Fibroblast of lung (primary cell): ENCODE measurements at places on chromosomes 16 and 17.

DNA sequence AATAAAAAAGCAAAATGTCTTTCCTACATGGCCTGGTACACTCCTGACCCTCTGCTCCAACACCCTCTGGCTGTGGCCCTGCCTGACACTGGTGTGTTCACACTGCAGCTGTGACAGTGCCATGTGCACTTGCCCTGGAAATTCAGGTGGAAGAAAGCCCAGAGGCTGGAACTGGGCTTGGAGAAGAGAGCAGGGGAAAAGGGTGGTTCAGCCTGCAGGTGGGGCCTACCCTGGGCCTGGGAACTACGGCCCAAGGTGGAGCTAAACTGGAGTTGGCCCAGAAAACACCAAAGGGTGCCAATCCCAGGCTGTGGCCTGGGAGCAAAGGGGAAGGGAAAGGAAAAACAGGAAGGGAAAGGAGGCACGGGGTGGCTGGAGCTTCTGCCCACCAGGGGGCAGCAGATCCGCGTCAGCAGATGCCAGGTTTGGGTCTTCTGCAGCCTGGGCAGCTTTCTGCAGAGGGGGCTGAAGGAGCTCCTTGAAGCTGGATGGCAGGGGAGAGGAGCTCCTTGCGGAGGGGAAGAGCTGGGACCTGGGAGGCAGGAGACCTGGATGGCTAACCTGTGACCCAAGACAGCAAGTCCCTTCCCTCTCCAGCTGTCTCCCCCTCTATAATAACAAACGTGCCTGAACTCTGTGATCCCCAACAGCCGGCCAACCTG lies 15.4 kb upstream of the CTCF start:
- no peaks in the 10 kb centered on the region for H3K27me3 ChIP-seq
- no peak overlapping the region for H3K27ac ChIP-seq
- H3K36me3 ChIP-seq = peaks cover 35% of the 10 kb centered on the region
- H3K4me1 ChIP-seq = peaks cover 6% of the 10 kb centered on the region
- H3K4me3 ChIP-seq = no peak overlapping the region

- H3K27me3 ChIP-seq = no peaks in the 10 kb centered on the region
- H3K27ac ChIP-seq = no peak overlapping the region
- H3K36me3 ChIP-seq = peaks cover 7% of the 10 kb centered on the region
Observed at GRCh38 chr16:1559446-1559975, 26.0 kb downstream of the TMEM204 start.

- DNase-seq = peak; percentile 66
- H3K4me1 ChIP-seq = peaks cover 16% of the 10 kb centered on the region
- no peak overlapping the region for H3K4me3 ChIP-seq
- H3K36me3 ChIP-seq = peaks cover 1% of the 10 kb centered on the region
- H3K27me3 ChIP-seq = no peaks in the 10 kb centered on the region
Observed at GRCh38 chr17:32191306-32191705, 49.0 kb downstream of the RHOT1 start.

DNA sequence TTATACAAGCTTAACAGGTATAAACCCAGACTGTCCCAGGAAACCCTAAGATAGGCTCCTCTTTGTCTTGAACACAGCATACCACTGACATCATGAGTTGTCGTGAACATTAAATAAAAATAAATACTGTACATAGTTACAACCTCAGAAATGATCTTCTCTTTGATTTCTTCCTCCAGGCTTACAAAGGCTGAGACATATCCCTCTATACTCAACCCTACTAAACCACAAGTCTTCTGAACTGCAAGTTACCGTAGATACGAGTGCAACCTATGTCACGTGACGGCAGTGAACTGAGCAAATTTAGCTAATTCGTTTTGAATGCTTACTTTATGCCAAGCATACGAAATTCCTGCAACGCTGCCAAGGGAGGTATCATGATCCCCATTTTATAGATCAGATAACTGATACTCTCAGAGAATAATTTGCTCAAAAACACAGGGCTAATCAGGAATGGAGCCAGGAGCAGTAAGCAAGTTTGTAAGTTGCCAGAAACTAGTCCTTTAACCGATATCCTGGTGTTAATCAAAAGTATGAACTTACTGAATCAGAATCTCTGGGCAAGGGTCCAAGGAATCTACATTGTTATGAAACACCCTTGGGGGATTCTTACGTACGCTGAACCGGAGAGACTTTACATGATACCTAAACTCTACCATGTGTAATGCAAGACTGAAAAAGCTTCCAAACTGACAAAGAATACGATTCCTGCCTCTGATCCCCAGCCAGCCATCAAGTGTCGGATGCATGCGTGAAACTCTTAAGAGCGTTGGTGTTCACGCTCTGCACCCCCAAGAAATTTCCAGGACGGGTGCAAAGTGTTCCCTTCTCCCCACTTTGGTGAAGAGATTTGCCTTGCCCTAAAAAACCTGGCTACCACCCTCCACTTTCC lies 106.2 kb downstream of the XYLT1 start:
- H3K4me3 ChIP-seq = no peak overlapping the region
- H3K36me3 ChIP-seq = no peaks in the 10 kb centered on the region
- peaks cover 8% of the 10 kb centered on the region for H3K4me1 ChIP-seq
- no peaks in the 10 kb centered on the region for H3K27me3 ChIP-seq
- peak overlapping the region; percentile 36 for H3K27ac ChIP-seq

- no peaks in the 10 kb centered on the region for H3K27me3 ChIP-seq
- H3K4me1 ChIP-seq = no peaks in the 10 kb centered on the region
- H3K27ac ChIP-seq = no peak overlapping the region
- H3K36me3 ChIP-seq = no peaks in the 10 kb centered on the region
Observed at GRCh38 chr17:36705283-36705795, 104.0 kb downstream of the MRM1 start.

GRCh38 chr16:24999856-25000461 lies 15.2 kb downstream of the ARHGAP17 start:
- no peak overlapping the region for H3K4me3 ChIP-seq
- no peaks in the 10 kb centered on the region for H3K27me3 ChIP-seq
- DNase-seq = peak; percentile 64
- no peaks in the 10 kb centered on the region for H3K36me3 ChIP-seq

- H3K4me3 ChIP-seq = no peak overlapping the region
- DNase-seq = peak; percentile 67
- H3K36me3 ChIP-seq = no peaks in the 10 kb centered on the region
- no peaks in the 10 kb centered on the region for H3K4me1 ChIP-seq
- H3K27me3 ChIP-seq = no peaks in the 10 kb centered on the region
Observed at GRCh38 chr16:83336603-83337002, 471.2 kb upstream of the HSBP1 start.

GRCh38 chr16:75062976-75063346 lies 53.6 kb downstream of the LDHD start:
- H3K27me3 ChIP-seq = no peaks in the 10 kb centered on the region
- H3K4me1 ChIP-seq = peaks cover 4% of the 10 kb centered on the region
- no peak for DNase-seq
- no peak overlapping the region for H3K4me3 ChIP-seq

- H3K4me3 ChIP-seq = no peak overlapping the region
- peaks cover 14% of the 10 kb centered on the region for H3K4me1 ChIP-seq
- H3K27me3 ChIP-seq = no peaks in the 10 kb centered on the region
Observed at GRCh38 chr17:17063546-17064122, 21.4 kb downstream of the MPRIP start.

- no peak overlapping the region for H3K4me3 ChIP-seq
- no peaks in the 10 kb centered on the region for H3K27me3 ChIP-seq
- no peaks in the 10 kb centered on the region for H3K4me1 ChIP-seq
- H3K36me3 ChIP-seq = no peaks in the 10 kb centered on the region
Observed at GRCh38 chr17:10314329-10314728, 58.5 kb downstream of the MYH13 start.

- H3K36me3 ChIP-seq = no peaks in the 10 kb centered on the region
- no peaks in the 10 kb centered on the region for H3K27me3 ChIP-seq
Observed at GRCh38 chr16:88882358-88883030, 16.0 kb upstream of the PABPN1L start.

GRCh38 chr16:29820271-29820701 lies at the start of gene MVP:
Gene MVP (plus strand): TSS chr16:29820462. CDS start chr16:29830550, 10,088 bp downstream.
- H3K4me3 ChIP-seq = peak within 1 kb of the TSS; percentile 100
- peaks cover 9% of the 10 kb centered on the region for H3K36me3 ChIP-seq
- DNase-seq = peak; percentile 67
- H3K27ac ChIP-seq = peak within 1 kb of the TSS; percentile 94
- H3K27me3 ChIP-seq = no peaks in the 10 kb centered on the region
- H3K4me1 ChIP-seq = peaks cover 30% of the 10 kb centered on the region

GRCh38 chr17:16820161-16820877 lies 130.3 kb downstream of the CCDC144A start:
- H3K36me3 ChIP-seq = no peaks in the 10 kb centered on the region
- H3K4me3 ChIP-seq = no peak overlapping the region
- H3K27ac ChIP-seq = no peak overlapping the region
- no peaks in the 10 kb centered on the region for H3K27me3 ChIP-seq
- H3K4me1 ChIP-seq = no peaks in the 10 kb centered on the region

DNA sequence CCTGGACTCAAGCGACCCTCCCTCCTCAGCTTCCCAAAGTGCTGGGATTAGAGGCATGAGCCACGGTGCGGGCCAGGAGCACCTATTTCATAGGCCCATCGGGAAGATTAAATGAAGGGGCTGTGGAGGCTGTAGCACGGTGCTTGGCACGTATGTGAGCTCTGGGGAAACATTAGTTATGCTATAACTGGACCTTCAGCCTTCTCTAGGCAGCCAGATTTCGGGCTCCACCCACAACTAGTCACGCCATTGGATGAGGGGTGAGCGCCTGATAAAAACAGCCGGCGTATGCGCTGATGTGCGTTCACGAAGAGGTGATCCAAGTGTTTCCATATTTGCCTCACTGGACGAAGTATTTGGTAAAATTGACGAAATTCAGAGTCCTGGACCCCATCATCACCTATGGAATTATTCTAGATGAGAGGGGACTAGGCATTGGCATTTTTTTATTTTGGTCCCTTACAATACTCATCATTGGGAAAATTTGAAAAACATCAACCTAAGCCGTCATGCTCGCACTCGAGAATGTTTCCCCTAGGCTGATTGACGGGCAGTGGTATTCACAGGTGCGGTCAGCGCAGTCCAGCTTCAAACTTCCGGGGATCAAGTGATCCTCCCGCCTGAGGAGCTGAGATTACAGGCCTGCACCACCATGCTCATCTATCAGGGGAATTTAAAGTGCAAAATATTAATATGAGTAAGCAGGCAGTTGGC lies 1.8 kb upstream of the ANKRD11 start:
- peaks cover 2% of the 10 kb centered on the region for H3K36me3 ChIP-seq
- H3K4me1 ChIP-seq = peaks cover 12% of the 10 kb centered on the region
- H3K27ac ChIP-seq = peak overlapping the region; percentile 94
- H3K27me3 ChIP-seq = no peaks in the 10 kb centered on the region
- no peak for DNase-seq
- peak overlapping the region; percentile 81 for H3K4me3 ChIP-seq

DNA sequence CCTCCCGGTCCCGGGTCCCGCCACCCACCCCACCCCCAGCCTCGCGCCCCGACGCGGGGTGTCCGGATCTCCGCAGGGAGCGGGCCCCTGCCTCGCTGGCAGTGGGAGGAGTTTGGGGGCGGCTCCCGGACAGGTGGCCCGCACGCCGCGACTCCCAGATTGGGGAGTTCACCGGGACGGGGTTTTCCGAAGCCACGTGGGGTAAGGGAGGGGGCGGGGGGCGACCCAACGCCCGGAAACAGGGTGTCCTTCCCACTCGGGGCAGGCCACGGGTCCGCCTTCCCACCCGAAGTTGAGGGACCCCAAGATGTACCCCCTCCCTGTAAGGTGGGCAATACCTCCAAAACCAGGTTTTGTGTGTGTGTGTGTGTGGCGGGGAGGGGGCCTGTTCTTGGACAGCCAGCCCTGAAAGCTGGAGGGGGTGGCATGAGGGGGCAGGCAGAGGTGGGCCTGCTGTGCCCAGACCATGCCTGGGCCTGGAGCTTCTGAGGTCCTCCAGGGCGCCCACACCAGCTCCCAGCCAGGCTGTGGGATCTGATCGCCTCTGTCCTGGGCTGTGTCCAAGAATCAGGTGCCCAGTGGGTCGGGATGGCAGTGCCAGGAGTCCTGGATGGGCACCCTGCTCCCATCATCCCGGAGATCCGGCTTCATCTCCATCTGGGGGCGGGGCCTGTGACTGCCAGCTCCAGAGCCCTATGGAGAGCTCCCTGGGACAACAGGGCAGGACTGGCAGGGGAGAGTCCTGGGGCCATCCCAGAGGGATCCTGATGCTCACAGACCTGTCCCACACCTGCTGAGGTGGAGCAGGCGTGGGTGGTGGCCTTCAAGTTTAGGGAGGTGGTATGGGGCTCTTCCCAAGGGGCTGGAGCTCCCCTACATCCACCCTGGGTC lies 767 bp downstream of the SYNGR2 start:
- H3K27ac ChIP-seq = no peak overlapping the region
- H3K27me3 ChIP-seq = no peaks in the 10 kb centered on the region
- H3K4me1 ChIP-seq = peaks cover 8% of the 10 kb centered on the region
- DNase-seq = peak; percentile 43
- H3K36me3 ChIP-seq = no peaks in the 10 kb centered on the region

GRCh38 chr17:69418535-69418934 lies 4.0 kb downstream of the MAP2K6 start:
- H3K27me3 ChIP-seq = no peaks in the 10 kb centered on the region
- H3K36me3 ChIP-seq = no peaks in the 10 kb centered on the region
- no peak overlapping the region for H3K4me3 ChIP-seq
- no peaks in the 10 kb centered on the region for H3K4me1 ChIP-seq
- peak; percentile 25 for DNase-seq

DNA sequence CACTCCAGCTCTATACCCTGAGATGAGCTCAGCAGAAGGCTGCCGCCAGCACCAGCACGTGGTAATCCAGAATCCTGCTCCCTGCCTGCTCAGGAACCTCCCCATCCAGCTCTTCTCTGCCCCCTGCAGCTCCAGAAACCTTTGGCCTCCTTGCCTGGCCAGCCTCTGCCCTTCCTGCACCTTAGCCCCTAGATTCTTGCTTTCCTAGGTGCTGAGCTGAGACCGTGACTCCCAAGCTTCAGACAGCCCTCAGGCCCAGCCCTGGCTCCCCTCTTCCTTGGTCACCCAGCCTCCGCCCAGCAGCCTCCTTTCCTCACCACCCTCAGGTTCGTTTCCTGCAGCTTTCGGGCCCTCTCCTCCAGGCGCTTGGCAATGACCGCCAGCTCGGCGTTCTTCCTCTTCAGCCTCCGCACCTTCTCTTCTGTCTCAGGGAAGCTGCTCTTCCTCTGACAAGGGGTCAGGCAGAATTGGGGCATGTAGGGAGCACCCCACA lies 2.6 kb downstream of the TSPOAP1 start:
- no peak overlapping the region for H3K4me3 ChIP-seq
- DNase-seq = no peak
- no peaks in the 10 kb centered on the region for H3K4me1 ChIP-seq
- H3K27ac ChIP-seq = no peak overlapping the region

DNA sequence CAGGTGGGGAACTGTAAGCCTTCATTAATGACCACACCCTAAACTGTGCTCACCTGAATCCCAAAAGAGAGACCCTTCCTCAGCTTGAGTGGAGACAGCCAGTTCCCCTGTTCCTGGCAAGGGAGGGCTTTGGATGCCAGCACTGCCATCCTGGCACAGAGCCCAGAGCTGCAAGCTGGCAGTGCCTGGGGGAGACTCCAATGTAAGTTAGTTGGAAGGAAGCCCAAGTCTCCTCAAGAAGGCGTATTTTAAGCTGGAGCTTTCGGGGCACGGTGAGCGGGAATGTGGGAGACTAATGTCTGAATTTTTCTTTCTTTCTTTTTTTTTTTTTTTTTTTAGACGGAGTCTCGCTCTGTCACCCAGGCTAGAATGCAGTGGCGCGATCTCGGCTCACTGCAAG lies 4.7 kb downstream of the CDC42EP4 start:
- H3K36me3 ChIP-seq = no peaks in the 10 kb centered on the region
- H3K27ac ChIP-seq = no peak overlapping the region
- H3K4me1 ChIP-seq = peaks cover 45% of the 10 kb centered on the region
- H3K4me3 ChIP-seq = no peak overlapping the region
- DNase-seq = no peak
